Endodermal cell (in vitro differentiated cells): ENCODE measurements at places on chromosomes 1 and 21.
A peak's percentile ranks its signal among the peaks of the same experiment; 100 is the strongest.

- peak; percentile 77 for DNase-seq
Measured at GRCh38 chr1:159867664-159868026, 5.2 kb upstream of the VSIG8 start.

GRCh38 chr1:103107741-103108375, 464 bp downstream of the COL11A1 start:
- no peak for DNase-seq

DNA sequence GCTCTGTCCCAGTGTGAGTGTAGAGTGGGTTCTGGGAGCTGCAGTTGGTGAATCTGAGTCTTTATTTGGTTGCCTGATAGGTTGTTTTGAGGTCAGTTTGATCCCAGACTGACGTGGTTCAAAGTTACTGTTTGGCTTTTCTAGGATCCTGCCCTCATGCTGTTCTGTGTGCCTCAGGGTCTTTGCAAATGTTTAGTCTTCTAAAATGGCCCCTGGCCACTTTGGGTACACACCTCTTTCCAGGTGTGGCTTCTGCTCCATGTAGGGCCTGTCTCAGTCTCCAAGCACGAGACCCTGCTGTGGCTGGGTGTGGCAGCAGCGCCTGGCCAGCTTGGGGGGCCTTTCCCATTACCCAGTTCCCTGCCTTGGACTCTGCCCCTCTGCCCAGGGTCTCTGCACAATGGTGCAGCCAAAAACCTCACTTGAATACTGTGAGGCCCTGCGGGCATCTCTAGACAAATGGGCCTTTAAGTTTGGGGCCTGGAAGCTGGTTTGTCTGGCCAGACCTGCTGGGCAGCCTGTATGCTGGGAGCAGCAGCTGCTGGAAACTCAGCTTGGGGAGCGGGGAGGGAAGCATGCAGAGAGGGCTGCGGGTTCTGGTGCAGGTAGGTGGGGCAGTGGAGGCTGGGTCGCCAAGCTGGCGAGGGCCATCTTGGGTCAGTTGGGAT, 5.6 kb downstream of the PTPRF start:
- no peak for DNase-seq

- DNase-seq, result no peak
Measured at GRCh38 chr1:43387976-43388599, 1.5 kb downstream of the MED8 start.

GRCh38 chr1:206766251-206766856, 4.2 kb upstream of the IL19 start:
- no peak for DNase-seq

- no peak for DNase-seq
Measured at GRCh38 chr1:64873576-64873975, 92.8 kb downstream of the JAK1 start.

DNA sequence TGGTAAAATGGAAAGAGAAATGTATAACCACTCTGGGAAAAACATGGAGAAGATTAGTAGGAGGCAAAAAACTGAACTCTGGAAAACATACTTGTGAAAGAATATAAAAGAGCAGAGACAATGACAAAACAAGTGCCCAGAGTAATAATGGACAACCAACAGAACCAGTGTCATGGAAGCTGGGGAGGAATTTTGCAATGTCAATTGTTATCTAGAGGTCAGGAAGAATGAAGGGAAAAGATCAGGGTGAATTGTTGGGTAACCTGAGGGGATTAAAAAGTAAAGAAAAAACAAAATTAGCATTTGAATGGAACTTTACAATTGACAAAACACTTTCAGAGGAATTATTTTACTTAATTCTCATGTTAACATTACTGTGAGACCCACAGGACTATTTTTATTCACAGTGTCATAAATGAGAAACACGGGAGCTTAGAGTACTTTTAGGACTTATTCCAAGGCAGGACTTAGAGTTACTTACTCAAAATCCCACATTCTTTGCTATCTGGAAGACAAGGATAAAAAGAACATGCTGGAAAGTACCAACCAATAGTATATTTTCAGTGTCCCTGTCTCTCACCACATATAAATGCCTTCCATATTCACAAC, 19.5 kb downstream of the JAM2 start:
- no peak for DNase-seq

- DNase-seq, result no peak
Measured at GRCh38 chr1:23585321-23586022, 26.2 kb upstream of the ID3 start.

GRCh38 chr21:34615487-34615814, 538 bp upstream of the RCAN1 start:
- no peak for DNase-seq

DNA sequence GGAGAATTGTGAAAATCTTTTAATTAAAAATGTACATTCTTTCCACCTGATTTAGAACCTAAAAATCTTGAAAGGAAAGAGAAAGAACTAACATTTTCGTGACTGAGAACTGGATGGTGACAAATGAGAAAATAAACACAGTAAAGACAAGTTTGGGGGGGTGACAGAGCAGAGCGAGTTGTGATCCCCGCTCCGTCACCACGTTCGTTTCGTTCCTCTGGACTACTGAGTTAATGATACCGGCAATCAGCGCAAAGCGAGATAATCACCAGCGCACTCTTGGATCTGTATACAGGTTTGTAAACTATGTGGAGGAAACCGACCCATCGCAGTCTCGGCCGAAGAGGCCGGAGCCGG, 31.2 kb upstream of the CFAP126 start:
- DNase-seq, result no peak

DNA sequence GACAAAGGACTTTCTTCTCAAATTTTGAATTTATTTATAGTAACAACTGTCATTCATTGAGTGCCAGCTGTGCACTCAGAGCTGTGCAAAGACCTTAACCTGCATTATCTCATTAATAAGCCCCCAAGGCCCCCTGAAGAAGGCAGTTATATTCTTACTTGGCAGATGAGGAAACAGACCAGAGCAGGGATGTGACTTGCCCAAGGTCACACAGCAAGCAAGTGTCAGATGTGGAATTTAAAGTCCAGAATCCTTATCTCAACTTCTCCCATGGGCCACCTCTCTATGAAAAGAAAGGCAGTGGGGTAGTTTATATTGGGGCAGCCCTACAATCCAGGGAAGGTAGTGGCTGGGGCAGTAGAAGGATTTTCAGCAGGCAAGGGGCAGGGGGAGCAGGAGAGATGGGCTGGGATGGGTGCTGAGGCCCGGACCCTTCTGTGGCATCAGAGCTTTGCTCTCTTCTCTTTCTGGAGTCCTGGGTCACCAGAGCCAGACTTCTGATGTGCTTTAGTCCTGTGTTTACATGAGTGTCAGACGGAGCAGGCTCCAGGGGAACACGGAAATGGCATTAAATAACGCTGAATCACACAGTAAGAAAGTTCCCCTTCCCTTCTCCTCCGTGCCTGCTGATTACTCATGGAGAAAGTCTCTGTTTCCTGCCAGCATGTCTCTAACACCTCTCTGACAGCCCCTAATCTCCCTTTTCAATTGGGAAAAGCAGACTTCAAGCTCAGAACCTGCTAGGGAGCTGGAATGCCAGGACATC, 39.5 kb downstream of the EPHB2 start:
- no peak for DNase-seq

DNA sequence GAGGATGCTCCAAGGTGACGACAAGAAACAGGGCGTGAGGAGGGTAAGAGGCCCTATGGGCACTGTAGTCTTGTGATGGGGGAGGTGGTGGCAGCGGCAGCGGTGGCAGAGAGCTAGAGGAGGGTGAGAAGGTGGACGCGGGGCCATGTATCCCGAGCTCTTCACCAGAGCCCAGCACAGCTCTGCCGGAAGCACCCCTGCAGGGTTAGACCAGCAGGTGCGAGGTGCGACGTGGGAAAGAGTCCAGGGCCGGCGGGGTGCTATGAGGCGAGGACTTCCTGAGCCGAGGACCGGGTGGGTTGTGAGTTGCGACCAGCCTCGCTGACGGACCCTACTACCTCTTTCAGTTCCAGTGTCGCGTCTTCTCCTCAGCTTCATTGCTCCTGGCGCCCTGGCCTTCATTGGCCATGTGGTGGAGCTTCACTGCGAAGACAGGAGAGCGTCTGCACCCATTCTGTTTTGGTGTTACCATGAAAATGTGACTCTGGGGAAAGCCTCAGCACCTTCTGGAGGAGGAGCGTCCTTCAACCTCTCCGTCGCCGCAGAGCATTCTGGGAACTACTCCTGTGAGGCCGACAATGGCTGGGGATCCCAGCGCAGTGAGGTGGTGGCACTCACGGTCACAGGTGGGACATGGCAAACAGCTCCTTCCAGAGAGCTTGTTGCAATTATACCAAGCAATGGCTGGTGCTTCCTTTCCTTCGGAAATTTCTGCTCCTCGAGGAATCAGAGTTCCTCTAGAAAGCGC, 67.9 kb upstream of the KIRREL1 start:
- no peak for DNase-seq

GRCh38 chr1:238776126-238776525, 610.2 kb upstream of the CHRM3 start:
- no peak for DNase-seq

- peak; percentile 88 for DNase-seq
Measured at GRCh38 chr1:4653796-4654725, at the start of gene AJAP1. TSS of gene AJAP1 (plus strand) at chr1:4654609. CDS start at chr1:4655426, 817 bp downstream.

- no peak for DNase-seq
Measured at GRCh38 chr1:230891413-230891812, 23.1 kb upstream of the C1orf198 start.

GRCh38 chr1:108125312-108126138, 74.6 kb downstream of the SLC25A24 start:
- DNase-seq, result peak; percentile 89

- peak; percentile 99 for DNase-seq
Measured at GRCh38 chr1:16026723-16027484, 5.1 kb downstream of the CLCNKA start.

DNA sequence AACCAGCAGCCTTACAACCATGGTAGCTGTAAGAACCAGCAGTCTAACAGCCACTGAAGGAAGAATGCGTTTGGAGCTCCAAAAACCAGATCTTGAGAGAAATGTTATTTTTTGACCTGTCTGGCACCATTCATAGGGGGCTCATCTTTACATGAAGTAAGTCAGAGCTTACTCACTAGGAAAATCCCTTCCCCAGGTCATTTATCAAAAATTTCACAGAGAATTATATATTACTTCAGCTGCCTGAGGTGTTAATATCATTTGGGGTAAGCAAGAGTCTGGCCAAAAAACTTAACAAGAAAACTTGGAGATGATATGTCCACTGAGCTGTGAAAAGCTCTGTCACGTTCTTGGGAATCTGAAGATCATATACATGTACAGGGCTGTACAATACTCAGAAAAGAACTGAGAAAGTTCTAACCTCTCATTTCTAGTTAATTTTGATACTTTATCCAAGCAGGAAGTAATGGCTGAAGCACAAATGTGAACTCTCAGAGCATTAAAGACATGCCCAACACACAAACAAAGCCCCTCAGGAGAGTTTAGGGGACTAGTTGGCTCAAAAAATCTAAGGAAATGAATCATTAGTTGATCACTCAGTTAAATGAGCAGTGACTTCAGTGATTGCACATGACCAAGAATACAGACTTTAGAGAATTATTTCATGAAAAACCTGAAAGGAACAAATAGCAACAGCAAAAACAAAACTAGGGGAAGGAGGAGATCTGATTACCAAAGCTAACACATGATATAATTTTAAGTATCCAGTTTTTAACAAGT, 681.1 kb downstream of the LTN1 start:
- DNase-seq, result no peak

- no peak for DNase-seq
Measured at GRCh38 chr1:236657398-236657797, 28.9 kb upstream of the ACTN2 start.

DNA sequence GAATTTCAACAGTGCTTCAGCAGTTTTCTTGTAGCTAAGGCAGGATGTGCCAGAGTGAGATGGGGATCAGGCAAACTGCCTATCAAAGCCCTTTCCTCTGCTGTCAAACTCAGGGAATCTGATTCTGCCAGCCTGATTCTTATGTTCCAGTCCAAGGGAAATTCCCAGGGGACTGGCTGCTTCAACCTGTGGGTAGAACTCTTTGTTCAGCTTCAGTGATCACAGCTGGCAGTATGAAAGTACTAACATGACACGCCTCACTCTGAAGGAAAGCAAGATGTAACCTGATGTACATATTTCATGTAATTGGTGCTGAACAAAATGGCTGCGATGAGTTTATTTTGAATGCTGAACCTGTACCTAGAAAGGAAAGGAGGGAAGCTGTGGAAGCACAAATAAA, 40.1 kb upstream of the SLC5A9 start:
- DNase-seq, result no peak

DNA sequence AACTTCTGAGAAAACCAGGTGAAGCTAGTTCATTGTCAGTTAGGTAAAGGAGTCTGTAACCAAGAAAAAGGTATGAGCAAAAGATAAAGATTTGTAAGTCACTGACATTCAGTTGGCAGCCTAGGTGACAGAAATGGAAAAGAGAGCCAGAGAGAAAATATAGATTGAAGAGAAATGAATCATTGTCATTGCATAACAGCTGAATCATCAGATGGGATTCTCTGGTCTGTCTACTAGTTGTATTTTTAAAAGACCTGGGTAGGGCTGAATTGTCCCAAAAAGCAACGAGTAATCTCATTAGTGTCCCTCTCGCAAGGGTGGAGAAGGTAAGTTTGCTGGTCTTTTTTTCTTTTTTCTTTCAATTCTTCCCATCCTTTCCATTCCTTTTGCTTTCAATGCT, 36.6 kb downstream of the PTGS2 start:
- no peak for DNase-seq

DNA sequence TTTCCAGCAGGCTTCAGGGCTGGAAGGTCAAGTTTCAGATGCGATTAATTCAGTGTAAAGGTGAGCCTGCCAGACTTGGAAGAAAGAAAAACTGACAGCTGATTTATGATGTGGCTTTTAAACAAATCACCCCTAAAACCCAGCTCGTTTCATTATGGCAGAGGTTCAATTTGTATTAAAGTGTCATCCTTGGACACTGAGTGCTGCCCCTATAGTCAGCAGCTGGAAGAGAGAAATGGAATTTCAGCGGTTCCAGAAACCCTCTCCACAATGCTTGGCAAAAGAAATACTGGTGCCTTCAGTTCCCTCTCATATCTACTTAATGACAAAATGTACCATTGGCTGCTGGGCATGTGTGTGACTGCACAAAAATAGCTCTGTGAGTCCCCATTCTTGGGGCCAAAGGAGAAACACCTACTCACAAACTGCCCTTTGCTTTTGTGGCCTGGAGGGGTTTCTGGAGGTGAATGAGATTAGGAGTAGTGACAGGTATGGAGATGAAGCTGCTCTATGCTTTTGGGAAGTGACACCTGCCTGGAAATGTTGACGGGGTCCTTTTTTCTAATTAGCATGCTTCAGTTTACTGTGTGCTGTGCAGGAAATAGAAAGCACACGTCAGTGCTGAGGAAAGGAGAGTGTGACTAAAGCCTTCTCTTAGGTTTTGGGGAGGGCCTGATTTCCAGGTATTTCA, 95.1 kb upstream of the TSPAN2 start:
- DNase-seq, result no peak

GRCh38 chr1:243924188-243924587, 74.1 kb upstream of the AKT3 start:
- DNase-seq, result no peak

- no peak for DNase-seq
Measured at GRCh38 chr21:17351766-17352165, 161.1 kb upstream of the CXADR start.

GRCh38 chr21:42750737-42751530, 97.5 kb downstream of the PDE9A start:
- DNase-seq, result no peak

- DNase-seq, result no peak
Measured at GRCh38 chr1:182702826-182703524, 18.6 kb upstream of the RGS8 start.
